ENCODE measurements at places on chromosomes 6 and 20. TPM values are rescaled to one million over a fixed set of nuclear protein-coding genes. Genes with fewer than 3 reads are reported as not detected.

The WFDC5 gene
- 0.26 TPM for total RNA-seq

The AVP gene
- total RNA-seq: not detected

The RBL1 gene
- 23.2 TPM for total RNA-seq

The HLA-DQB1 gene
- 4.0 TPM for total RNA-seq

The RAMACL gene
- total RNA-seq: 6.0 TPM

The SENP6 gene
- total RNA-seq: 347 TPM

The GPLD1 gene
- total RNA-seq: 4.8 TPM

The SIRT5 gene
- 16.4 TPM for total RNA-seq

The ADGRF1 gene
- total RNA-seq: 13.0 TPM

The CTAGE9 gene
- total RNA-seq: not detected

The GLP1R gene
- total RNA-seq: 0.58 TPM

The FOXQ1 gene
- total RNA-seq: 10.8 TPM

The RGS17 gene
- total RNA-seq: 6.6 TPM

The C20orf96 gene
- total RNA-seq: 5.0 TPM

The CSNK2B gene
- 44.3 TPM for total RNA-seq

The PRDM13 gene
- total RNA-seq: not detected

The APOM gene
- 0.69 TPM for total RNA-seq

The LGSN gene
- total RNA-seq: not detected

The PDCD2 gene
- 62.5 TPM for total RNA-seq

The LY6G6D gene
- 3.1 TPM for total RNA-seq

The TFAP2D gene
- not detected for total RNA-seq

The TLDC2 gene
- 1.6 TPM for total RNA-seq

The OPN5 gene
- total RNA-seq: 0.05 TPM

The ZSCAN31 gene
- 21.5 TPM for total RNA-seq

The KCNG1 gene
- 5.6 TPM for total RNA-seq

The TP53TG5 gene
- 0.69 TPM for total RNA-seq

The ZC2HC1B gene
- not detected for total RNA-seq

The SLC22A2 gene
- not detected for total RNA-seq

The TRIM31 gene
- total RNA-seq: 1.3 TPM

The LAMA2 gene
- 190 TPM for total RNA-seq

The RNF144B gene
- 13.2 TPM for total RNA-seq

The SIRPD gene
- not detected for total RNA-seq

The ZNF165 gene
- 1.0 TPM for total RNA-seq

The CCN6 gene
- total RNA-seq: not detected

The KCNQ5 gene
- total RNA-seq: 3.0 TPM

The CD24 gene
- total RNA-seq: 283 TPM

The DDO gene
- 0.63 TPM for total RNA-seq

The CALHM4 gene
- not detected for total RNA-seq

The SYCP2 gene
- 6.7 TPM for total RNA-seq

The CST11 gene
- not detected for total RNA-seq

The PCK1 gene
- total RNA-seq: 0.79 TPM

The FAXC gene
- total RNA-seq: 19.4 TPM

The EYA2 gene
- total RNA-seq: 2.2 TPM

The POU3F2 gene
- 0.16 TPM for total RNA-seq

The PRPF6 gene
- total RNA-seq: 44.1 TPM

The C6orf141 gene
- 3.1 TPM for total RNA-seq

The SGK2 gene
- 6.2 TPM for total RNA-seq

The TTK gene
- total RNA-seq: 21.9 TPM

The BPIFA2 gene
- not detected for total RNA-seq

The SRMS gene
- total RNA-seq: 0.48 TPM

The TCF21 gene
- total RNA-seq: 25.3 TPM

The SLC35D3 gene
- 0.16 TPM for total RNA-seq

The TRIM40 gene
- not detected for total RNA-seq

The CYP39A1 gene
- 13.3 TPM for total RNA-seq

The SNAP25 gene
- 8.6 TPM for total RNA-seq

The ADGRF4 gene
- 3.2 TPM for total RNA-seq

The PDE10A gene
- 26.6 TPM for total RNA-seq

The CLPSL1 gene
- total RNA-seq: not detected

The CRISP3 gene
- 31.8 TPM for total RNA-seq
